ENCODE measurements at places on chromosomes 6 and 20.

GRCh38 chr6:118548613-118549012 lies 517 bp downstream of the PLN start:
- DNase-seq, result no peak

DNA sequence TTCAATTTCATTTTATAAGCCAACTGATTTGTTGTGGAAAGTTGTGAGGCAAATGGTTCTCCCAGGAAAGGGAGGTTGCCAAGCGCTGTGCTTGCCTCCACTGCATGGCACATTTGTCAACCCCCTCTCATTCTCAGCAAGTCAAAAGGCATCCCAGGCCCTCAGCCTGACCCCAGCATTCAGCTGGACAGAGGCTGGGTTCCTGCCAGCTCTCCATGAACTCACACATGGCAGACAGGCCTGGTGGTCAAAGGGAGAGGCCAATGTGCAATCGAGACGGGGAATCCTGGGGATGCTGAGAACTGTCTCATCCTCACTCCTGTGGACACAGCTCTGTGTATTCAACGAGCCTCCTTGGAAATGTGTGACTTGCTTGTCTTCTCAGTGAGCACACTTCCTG lies 106.0 kb upstream of the CDH4 start:
- no peak for DNase-seq

GRCh38 chr6:154164397-154164796 lies 125.4 kb downstream of the OPRM1 start:
- no peak for DNase-seq

- no peak for DNase-seq
Observed at GRCh38 chr6:44762496-44762895, 375.0 kb downstream of the CDC5L start.

DNA sequence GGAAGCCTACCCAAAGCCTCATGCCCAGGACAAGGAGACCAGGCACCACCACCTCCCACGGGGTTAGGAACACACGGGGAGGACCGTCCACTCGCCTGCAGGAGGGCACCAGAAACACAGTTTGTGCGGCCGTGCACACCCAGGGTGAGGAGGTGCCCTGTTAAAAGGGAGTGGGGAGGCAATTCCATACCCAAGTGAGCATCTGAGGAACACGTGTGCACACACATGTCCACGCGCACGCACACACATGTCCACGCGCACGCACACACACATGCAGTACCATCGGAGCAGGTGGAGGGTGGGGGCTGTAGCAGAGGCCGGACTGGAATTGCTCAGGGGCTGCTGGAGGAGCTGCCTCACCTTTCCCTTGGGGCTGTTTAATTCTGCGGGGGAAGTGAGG lies 259.4 kb downstream of the TAF4 start:
- DNase-seq, result no peak

DNA sequence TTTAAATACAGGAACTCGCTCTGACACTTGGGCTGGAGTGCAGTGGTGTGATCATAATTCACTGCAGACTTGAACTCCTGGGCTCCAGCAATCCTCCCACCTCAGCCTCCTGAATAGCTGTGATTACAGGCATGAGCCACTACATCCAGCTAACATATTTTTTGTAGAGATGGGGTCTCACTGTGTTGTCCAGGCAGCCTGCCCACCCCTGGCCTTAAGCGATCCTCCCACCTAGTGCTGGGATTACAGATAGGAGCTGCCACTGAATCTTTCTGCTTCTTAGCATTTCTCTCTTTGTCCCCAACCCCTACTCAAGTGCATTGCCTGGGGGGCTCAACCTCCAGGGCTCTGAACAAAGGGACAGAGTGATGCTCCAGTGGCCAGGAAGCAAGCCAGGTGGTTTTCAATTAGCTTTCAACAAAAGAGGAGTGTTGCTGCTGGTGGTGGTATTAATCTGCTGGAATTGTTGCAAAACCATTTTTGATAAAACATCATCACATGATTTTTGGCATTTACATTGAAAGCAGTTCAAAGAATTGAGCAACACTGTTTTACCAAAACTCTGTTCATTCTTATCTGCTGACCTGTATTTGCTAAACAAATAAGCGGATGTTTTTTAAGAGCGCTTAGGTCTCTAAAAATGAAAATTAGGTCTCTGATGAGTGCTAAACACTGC lies 40.4 kb upstream of the BPIFA2 start:
- no peak for DNase-seq

DNA sequence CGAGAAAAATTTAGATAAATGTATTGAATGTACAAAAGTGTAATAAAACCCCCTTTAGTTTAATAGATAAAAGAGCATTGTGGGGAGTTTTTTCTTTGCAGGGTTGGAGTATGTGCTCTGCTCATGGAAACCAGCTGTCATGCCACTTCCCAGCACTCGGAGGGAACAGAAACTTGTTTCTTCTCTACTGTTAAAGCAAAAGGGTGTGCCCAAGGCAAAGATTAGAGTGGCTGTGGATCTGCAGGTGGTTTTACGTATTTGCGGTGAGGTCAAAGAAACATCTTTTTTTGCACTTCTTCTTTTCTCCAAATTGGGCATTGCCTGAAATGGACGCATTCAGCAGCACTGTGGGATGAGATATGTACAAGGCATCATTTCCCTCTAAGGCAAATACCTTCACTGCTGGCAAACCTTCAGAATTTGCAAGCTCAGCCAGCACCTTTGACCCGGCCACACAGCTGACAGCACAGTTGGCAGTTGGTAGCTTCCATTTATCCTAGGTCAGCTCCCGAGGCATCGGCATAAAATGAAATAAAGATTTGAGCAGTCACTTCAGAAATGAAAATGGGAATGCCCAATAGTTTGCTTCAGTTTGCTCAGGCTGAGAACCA lies 178.4 kb upstream of the EYA4 start:
- DNase-seq, result no peak

DNA sequence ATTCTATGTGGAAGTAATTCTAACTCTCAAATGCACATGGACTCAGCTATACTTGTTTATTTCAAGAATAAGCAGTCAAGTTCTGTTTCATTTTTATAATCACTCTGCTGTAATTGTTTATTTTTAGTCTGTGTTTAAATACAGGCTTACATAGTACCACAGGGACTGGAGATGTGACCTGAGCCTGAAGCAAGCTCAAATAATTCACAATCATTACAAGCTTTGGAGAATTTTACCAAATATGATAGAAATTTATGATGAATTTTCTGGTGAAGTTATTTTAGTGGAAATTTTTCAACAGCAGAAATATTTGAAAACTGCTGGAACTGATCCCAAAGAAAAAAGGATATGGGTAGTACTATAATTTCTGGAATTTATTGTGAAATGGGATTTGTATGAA lies 41.6 kb upstream of the DSE start:
- DNase-seq, result no peak

DNA sequence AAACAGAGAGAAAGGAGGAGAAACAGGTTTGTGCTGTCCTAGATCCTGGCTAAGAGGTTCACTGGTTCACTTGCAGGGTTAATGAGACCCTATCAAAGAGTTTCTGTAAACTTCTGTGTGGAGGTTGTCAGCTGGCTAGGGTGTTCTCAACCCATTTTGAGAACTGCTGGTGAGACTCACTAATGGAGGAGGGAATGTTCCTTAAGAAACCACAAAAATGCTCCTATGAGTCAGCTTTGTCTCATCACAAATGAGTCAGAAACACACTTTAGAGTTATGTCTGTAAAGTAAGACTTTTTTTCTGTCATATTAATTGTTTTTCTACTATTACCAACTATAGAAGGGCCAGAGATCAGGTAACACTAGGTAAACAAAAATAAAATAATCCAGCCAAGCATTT lies 884.4 kb downstream of the PHF3 start:
- no peak for DNase-seq

GRCh38 chr6:149977221-149977620 lies 13.5 kb downstream of the ULBP1 start:
- DNase-seq, result no peak

GRCh38 chr6:13615792-13616120 lies 621 bp downstream of the NOL7 start:
- no peak for DNase-seq

DNA sequence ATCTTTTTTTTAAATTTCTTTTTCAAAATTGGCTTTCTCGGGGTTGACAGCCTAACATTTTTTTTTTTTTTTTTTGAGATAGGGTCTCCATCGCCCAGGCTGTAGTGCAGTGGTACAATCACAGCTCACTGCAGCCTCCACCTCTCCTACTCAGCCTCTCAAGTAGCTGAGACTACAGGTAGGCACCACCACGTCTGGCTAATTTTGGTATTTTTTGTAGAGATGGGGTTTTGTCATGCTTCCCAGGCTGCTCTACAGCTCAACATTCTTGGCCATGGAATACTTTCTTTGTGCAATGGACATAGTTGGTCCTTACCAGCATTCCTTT lies 6.4 kb upstream of the CTNNBL1 start:
- DNase-seq, result no peak

- peak; percentile 25 for DNase-seq
Observed at GRCh38 chr6:110528101-110528929, 51.9 kb upstream of the SLC22A16 start.

DNA sequence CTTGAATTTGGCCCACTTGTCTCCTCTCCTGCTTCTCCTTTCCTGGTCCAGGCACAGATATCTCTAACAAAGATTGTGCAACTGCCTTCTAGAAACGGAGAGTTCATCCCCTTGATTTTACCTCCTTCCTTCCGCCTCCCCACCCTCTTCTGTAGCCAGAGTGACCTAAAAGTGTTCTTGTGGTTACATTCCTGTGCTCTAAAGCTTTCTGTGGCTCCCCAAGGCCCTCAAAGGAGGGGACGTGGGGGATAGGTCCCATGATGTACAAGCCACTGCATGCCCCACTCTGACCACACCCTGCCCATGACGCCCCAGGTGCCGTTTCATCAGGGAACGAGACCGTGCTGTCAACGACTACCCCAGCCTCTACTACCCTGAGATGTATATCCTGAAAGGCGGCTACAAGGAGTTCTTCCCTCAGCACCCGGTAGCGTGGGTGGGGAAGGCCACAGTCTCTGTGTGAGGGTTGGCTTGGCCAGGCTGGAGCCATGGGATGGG lies 8.2 kb downstream of the CDC25B start:
- DNase-seq, result no peak

DNA sequence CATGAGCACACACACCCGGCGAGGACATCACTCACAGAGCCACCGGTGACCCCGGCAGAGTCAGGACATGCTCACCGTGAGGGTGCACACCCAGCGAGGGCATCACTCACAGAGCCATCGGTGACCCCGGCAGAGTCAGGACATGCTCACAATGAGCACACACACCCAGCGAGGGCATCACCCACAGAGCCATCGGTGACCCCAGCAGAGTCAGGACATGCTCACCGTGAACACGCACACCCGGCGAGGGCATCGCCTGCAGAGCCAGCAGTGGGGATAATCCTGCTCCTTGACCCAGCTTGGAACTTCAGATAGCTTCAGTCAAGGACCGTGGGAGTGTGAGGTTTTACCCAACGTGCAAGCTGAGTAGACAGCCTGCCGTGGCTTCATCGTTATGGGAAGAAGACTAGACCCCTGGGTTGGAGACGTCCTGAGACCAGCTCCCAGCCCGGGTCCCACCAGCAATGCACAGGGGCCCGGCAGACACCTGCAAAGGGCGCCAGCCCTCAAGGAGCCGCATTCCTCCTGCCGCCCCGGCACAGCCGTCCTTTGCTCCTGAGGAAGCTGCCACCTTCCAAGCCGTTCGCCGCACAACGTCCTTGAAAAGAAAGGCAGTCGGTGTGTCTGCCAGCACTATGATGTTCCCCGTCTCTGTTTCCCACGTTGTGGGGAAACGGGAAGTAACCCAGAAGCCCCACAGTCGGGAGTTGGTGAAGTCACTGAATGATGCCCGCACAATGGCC lies 192.3 kb downstream of the DLL1 start:
- no peak for DNase-seq

GRCh38 chr6:122399055-122399347 lies 451 bp upstream of the HSF2 start:
- no peak for DNase-seq

GRCh38 chr20:23507346-23507745 lies 16.4 kb downstream of the CST8 start:
- no peak for DNase-seq

DNA sequence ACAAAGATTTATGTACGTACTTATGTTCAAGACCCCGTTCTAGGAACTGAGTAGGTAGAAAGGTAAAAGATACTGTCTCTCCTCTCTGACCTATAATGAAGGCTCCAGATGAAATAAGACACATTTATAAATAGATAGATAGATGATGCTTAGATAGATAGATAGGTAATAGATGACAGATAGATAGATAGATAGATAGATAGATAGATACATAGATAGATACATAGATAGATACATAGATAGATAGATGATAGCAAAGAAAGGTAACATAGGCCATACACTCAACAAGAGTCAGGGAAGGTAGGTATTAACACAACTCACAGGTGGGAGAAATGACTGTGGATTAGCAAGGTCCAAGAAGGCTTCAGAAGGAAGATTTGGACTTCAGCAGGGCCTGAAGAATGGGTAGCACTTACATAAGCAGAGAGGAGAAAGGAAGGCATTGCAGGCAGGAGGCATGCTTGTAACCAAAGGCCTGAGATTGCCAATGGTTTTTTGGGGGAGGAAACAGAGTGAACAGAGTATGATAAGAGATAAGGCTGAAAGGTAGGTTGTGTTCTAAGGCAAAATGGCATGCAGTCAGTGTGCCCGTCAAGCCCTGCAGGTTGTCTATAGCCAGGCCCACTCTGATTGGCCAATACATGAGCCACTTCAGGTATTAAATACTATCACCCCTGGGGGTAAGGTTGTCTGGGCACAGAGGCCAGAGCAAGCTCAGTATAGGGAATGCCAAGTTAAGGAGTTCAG lies 7.7 kb upstream of the MYB start:
- no peak for DNase-seq

- DNase-seq, result no peak
Observed at GRCh38 chr6:125586074-125586473, 163.4 kb upstream of the HEY2 start.

DNA sequence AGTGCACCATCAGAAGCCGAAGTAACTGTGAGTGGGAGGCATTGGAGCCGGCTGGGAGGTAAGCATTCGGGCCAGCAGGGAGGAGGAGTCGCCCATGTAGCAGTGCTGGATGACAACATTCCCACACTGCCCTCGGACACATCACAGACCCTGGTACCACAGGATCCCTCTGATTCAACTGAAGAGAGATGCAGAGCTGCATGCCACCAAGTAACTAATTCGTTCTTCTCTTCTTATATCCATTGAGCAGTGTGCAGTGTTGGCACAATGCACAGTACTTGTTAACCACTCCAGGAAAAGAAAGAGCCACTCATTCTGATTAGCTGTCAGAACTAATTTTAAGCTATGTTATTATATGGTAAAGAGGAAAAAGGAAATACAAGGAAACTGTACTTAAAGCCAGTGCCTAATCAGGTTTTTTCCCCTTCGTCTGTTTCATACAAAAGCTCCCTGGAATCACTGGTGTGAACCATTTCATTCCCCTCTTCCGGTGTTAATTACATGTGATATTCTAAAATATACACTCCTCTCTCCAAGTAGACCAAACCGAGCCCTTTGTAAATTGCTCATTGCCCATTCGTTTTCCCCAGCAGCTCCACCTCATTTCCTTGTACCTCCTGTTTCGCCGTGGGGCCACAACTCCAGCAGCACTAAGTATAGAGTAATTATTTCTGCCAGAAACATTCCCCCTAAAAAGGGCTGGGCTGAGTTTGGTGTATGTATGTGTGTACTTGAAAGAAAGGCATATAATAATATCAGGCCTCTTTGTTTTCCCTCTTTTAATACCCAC lies 32.4 kb upstream of the ADTRP start:
- DNase-seq, result no peak

GRCh38 chr6:161242113-161242512 lies 31.7 kb downstream of the AGPAT4 start:
- DNase-seq, result no peak

Data from central memory CD8-positive, alpha-beta T cell (primary cell).